Purkinje cell (primary cell): ENCODE measurements at places on chromosomes 16 and 17. TPM values are rescaled to one million over a fixed set of nuclear protein-coding genes. Genes with fewer than 3 reads are reported as not detected.

The CCDC40 gene
- 0.73 and 1.5 TPM in 2 replicates for polyA plus RNA-seq

The DNASE1L2 gene
- polyA plus RNA-seq: not detected in 2 replicates

The AGRP gene
- 0.34 TPM in 1 of 2 replicates, not detected in the other for polyA plus RNA-seq

The ACE gene
- polyA plus RNA-seq: not detected in 2 replicates

The CMTM2 gene
- polyA plus RNA-seq: not detected in 2 replicates

The DLX3 gene
- not detected in 2 replicates for polyA plus RNA-seq

The CD300E gene
- not detected in 2 replicates for polyA plus RNA-seq

The AARSD1 gene
- polyA plus RNA-seq: 51.6 and 63.8 TPM in 2 replicates

The CA10 gene
- 1.8 and 21.7 TPM in 2 replicates for polyA plus RNA-seq

The KLHL10 gene
- not detected in 2 replicates for polyA plus RNA-seq

The ABCA8 gene
- 5.3 TPM in 2 replicates for polyA plus RNA-seq

The TMEM100 gene
- 0.19 TPM in 1 of 2 replicates, not detected in the other for polyA plus RNA-seq

The VTN gene
- polyA plus RNA-seq: not detected in 2 replicates

The ELMO3 gene
- not detected in 2 replicates for polyA plus RNA-seq

The WDR90 gene
- 1.5 and 2.0 TPM in 2 replicates for polyA plus RNA-seq

The NOXO1 gene
- not detected in 2 replicates for polyA plus RNA-seq

The PPP1R1B gene
- polyA plus RNA-seq: 272 and 400 TPM in 2 replicates

The ABCA10 gene
- polyA plus RNA-seq: 1.1 and 6.0 TPM in 2 replicates

The KRT36 gene
- not detected in 2 replicates for polyA plus RNA-seq
